ENCODE measurements at places on chromosomes 16 and 17.
A peak's percentile ranks its signal among the peaks of the same experiment; 100 is the strongest.

- peak; percentile 60 for DNase-seq
These were observed 17.1 kb downstream of the GNA13 start for GRCh38 chr17:65039336-65039988.

DNA sequence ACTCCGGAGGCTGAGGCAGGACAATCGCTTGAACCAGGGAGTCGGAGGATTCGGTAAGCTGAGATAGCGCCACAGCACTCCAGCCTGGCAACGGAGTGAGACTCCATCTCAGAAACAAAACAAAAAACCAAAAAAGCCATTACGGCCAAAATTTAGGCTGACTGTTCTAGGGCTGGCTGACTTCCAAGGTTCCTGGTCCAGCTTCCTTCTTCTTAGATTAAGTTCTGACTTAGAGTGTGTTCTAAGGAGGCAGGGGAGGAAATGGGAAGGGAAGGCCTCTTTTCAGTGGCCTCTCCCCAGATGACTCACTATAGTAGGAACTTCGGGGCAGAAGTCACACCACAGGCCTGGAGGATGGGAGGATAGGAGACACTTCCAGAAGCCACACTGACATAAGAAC lies 27.7 kb upstream of the CLEC18B start:
- no peak for DNase-seq

DNA sequence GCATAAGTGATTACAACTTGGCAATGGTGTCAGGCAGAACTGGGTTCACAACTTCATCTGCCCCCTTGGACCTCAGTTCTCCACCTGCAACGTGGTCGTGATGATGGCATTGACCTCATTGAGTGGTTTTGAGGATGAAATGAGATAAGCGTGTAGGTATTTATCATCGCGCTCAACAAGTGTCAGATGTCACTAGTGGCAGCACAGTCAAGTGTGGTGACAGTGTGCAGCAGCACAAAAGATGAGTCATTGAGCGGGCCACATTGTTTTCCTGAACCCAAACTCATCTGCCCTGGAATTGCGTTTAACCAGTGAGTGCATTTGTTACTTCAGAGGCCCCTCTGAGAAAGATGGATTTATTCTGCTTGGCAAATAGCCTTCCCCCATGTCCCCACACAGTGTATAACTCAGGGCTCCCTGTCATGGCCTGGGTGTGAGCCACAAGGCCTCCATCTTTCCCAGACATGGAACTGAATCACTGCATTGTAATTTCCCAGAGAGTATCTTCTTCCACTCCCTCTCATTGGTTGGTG lies 20.9 kb downstream of the IRX3 start:
- DNase-seq, result no peak

DNA sequence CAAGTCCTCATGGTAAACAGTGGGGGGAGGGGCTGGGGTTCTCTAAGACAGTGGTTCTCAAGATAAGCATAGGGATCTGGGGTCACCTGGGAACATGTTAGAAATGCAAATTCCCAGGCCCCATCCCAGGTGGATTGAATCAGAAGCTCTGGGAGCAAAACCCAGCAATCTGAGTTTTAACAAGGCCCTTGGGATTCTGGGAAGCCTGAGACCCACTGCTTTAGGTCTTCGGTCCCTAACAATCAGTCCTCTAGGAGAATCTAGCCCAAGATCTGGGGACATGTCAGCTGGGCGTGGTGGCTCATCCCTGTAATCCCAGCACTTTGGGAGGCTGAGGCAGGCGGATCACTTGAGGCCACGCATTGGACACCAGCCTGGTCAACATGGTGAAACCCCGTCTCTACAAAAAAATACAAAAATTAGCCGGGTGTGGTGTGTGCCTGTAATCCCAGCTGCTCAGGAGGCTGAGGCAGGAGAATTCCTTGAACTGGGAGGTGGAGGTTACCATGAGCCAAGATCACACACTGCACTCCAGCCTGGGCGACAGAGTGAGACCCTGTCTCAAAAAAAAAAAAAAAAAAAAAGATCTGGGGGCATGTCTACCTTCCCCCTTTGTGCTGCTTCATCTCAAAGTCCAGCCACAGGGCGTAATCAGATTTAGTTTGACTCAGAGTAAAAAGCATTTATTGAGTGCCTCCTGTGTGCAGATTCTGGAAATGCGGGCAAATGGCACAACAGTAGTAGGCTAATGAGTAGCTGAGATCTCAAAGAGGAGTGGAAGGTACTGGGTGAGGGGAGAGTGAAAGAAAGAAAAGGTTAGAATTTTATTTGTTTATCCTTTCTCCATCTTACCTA lies 8.8 kb upstream of the NR1D1 start:
- no peak for DNase-seq

- no peak for DNase-seq
These were observed 11.3 kb upstream of the ITGAE start for GRCh38 chr17:3812284-3812683.

- DNase-seq, result no peak
These were observed 22.9 kb upstream of the PSMC5 start for GRCh38 chr17:63804328-63804727.

GRCh38 chr17:20771104-20771503 lies 191.6 kb downstream of the CDRT15L2 start:
- DNase-seq, result no peak

DNA sequence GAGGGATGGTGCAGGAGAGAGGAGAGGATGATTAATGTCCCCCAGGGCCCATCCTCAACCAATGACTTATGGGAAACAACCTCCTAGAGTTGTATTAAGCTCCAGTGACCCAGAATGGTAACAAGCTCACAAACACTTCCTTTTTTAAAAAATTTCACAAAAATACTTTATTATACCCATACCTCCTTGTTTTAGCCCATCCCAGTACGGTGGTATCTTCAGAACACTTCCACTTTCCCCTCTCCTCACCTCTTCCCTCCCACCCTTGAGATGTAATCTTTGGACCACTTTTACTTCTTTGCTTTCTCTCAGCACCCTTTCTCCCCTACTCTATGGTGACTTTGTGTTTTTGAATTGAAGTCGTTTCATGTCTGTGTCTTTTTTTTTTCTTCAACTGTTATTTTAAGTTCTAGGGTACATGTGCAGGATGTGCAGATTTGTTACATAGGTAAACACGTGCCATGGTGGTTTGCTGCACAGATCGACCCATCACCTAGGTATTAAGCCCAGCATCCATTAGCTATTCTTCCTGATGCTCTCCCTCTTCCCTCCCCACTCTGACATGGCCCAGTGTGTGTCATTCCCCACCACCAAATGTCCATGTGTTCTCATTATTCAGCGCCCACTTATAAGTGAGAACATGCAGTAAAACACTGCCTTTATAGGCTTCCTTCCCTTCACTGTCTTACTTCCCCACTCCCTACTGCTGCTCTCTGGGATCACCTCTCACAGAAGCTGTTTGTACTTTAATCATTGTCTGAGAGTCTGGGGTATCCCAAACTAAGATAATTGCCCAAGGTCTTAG lies 124.5 kb downstream of the PRKCB start:
- no peak for DNase-seq

DNA sequence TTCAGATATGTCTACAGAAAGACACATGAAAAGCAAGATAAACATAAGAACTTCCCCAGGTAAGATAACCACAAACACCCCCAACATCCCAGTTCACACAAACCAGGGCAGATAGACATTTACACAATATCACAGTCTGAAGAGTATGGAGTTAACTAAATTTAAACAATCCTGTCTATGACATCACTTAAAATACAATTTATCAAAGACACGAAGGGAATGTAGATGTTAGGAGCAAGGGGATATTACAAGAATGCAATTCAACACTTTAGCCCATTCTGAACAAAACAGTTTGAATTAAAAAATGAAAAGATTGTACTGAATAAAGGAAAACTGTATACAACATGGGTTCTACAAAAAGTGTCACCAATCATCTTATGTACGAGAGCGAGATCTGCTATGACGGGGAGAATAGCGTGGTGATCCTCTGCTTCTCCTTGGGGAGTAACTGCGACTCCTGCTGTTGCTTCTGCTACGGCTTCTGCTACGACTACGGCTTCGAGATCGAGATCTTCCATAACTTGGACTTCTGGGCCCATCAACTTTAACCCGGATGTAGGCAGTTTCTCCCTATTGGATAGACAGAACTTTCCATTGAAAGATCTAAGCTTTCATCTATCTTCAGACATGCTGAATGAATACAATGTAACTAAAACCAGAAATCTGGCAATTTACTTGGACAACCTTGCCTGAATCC lies 1.9 kb downstream of the SRSF1 start:
- no peak for DNase-seq

- no peak for DNase-seq
These were observed 3.4 kb upstream of the NUBP1 start for GRCh38 chr16:10740000-10740844.

DNA sequence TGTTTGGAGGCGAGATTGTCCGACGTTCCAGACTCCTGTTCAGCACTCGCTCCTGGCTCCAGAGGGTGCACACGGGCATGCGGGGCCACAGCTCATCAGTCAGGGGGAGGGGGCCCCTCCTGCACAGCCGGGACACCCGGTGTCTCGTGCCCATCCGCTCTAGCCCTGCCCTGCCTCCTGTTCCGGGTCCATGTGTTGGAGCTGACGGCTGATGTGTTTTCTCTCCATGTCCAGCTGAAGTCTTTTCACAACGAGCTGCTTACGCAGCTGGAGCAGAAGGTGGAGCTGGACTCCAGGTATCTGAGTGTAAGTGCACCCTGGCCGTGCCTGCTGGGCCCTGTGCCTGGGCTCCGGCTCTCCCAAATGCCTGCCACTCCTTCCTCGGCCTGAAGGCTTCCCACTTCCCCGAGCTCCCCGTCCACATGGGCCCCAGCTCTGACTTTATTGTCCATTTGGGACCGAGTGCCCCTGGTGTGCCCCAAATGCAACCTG lies 50.5 kb downstream of the BAIAP2 start:
- no peak for DNase-seq

DNA sequence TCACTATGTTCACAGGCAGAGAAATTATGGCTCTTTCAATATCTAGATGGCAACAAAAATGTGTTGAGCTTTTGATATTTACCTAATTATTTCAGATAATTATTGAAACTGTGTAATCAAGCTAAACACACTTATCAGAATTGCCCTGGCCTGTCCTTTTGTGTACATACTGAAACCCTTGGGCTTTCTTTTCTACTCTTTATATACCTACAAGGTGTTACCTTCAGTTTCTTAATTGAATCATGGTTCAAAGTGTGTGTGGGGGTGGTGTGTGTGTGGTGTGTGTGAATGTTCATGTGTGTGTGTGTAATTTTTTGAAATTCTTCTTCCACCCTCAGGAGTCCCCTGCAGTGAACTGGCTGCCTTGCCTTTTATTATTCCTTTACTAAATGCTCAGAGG lies 506.8 kb upstream of the SOX9 start:
- no peak for DNase-seq

DNA sequence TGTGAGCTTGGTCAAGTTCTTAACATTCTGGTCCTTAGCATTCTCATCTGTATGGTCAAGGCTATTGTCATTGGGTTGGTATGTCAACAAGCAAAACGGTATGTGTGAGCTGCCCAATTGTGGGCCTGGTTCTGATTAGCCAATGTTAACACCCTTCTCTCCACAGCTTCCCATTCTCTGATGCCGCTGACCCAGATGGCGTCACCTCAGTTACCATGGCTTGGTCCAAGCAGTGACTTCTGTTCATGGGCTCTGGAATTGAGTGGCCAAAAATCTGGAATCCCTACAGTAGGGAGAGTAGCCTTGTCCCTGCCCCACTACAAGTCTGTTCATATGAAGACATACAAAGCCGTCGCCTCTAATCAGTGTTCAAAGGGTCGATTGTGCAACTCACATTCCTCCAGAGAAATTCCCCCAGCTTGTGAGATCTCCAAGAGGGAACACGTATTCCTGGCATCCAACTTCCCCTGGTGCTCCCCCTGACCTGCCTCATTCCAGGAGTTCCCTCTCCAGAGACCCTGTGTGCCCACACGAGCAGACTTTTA lies 15.8 kb downstream of the TMEM98 start:
- no peak for DNase-seq

- DNase-seq, result no peak
These were observed 25.8 kb downstream of the UBN1 start for GRCh38 chr16:4873091-4873490.
